ENCODE measurements at places on chromosomes 13 and 19.

GRCh38 chr19:38692458-38693379 lies 45.3 kb downstream of the ACTN4 start:
- no peak for DNase-seq

GRCh38 chr19:3778899-3779723 lies 7.1 kb downstream of the MATK start:
- no peak for DNase-seq

- no peak for DNase-seq
Observed at GRCh38 chr13:112014857-112015256, 52.1 kb upstream of the SOX1 start.

DNA sequence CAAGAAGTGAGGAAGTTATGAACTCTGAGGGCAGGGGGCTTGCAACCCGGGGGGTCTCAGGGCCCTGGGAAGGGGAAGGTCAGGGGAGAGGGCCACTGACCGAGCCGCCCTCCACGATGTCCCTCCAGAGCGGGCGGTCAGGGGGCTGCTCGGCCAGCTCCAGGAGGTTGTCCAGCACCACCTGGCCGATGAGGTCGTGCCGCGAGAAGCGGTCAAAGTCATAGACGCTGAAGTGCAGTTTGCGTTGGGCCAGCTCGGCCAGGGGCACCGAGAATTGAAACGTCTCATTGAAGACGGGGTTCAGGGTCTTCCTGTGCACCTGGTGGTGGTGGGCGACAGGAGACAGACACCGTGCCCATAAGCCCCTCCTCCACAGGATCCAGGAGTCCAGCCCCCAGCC lies 10.5 kb downstream of the SYT3 start:
- no peak for DNase-seq

DNA sequence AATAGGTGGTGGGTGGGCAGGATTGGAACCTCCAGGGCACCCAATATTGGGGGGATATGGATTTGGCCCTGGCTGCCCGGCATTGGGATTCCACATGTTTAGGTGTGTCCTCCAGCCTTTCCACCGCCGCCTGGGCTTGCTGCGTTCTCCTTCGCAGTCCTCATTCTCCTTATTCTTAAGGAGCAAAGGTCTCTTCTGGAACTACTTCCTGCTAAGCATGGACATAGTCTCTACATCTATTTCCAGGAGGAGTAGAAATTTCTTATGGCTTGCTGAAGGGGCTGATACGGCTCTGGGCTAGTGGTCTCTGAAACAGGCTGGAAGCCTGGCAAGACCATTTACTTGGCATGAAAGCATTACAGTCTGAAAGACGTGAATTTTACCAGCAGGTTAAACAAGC lies 9.2 kb upstream of the FCGBP start:
- DNase-seq: no peak

DNA sequence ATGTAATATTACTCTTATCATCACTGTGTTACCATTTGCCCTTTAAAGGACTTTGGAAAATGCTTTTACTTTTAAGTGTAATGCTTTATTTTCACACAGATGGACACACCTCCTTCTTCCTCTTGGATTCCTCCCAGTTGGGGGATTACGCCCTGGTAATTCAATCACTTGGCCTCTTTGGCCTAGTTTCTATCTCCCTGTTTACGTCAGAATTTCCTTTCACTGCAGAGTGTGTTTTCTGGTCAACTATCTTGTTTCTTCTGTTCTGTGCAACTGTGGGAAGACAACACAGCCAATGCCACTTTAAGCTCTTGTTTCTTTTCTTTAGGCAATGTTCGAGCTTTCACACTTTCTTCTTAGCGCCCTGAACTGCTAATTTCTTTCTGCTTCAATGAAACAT lies 257.3 kb upstream of the MAB21L1 start:
- DNase-seq: no peak

GRCh38 chr19:43901395-43902390 lies 33.4 kb downstream of the ZNF45 start:
- peak; percentile 51 for DNase-seq

DNA sequence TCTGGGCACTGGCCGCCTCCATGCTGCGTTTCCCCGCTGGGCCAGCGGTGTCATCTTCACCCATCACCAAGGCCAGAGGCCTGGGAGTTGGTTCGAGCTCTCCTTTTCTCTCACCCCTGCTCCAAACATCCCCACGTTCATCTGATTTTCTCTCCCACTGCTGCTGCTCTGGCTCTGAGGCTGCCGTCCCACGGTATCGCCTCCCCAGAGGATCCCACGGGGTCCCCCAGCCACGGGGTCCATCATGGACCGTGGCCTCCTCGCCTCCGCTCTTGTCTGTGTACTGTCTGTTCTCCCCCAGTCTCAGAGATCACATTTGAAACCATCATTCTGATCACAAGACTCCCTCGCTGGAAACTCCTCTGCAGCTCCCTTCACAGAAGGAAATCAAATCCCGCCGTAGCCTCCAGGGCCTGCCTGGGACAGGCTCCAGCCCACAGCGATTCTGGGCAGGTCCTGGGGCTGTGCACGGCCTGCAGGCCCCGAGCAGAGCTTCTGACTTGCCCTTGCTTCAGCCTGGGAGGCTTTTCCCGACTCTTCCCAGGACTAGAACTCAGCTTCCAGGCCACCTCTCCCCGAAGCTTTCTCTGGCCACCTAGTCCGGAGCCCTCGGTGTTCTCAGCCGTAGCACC lies 64.2 kb downstream of the SOX1 start:
- DNase-seq: no peak

DNA sequence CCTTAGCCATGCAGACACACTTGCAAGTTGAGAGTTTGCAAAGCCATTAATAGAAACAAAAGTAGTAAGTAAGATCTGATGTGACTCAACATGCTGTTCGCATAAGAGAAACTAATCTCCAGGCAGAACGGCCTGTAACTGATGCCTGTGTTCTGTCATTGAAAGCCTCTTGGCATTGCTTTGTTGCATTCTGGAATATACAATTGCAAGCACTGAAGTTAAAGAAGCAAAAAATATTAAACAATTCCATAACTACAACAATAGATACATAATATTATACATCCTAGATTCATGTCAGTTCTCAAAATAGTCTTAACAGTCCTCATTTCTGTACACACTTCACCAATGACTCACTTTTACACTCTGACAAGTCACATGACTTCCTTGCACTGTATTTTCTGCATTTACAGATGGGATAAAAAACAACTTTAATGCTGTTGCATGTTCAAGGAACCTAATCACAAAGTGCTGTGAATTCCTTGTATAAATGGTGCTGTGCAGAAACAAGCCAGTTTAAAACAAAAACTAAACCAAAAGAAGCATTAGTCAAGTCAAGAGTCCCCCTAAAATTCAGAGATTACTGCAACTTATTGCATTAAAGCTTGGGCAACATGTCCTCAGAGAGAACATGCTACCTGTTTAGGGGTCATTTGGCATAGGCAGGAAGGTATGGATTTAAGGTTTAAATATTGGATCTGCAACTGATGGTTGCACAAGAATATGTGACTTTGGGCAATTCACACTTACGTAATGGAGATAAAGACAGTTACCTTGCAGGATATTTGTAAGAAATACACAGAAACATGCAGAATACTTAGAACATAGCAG lies 79.5 kb upstream of the SERP2 start:
- DNase-seq: no peak

DNA sequence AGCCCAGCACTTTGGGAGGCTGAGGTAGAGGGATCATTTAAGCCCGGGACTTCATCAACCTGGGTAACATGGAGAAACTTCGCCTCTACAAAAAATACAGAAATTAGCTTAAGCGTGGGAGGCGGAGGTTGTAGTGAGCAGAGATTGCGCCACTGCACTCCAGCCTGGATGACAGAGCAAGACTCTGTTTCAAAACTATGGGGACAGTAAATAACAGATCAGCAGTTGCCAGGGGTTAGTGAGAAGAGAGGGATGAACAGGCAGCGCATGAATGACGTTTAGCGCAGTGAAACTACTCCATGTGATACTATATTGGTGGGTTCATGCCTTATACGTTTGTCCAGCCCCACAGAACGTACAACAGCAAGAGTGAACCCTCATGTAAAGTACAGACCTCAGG lies 7.1 kb upstream of the ICAM3 start:
- DNase-seq: no peak

GRCh38 chr13:43237616-43238015 lies 214.2 kb downstream of the DNAJC15 start:
- no peak for DNase-seq

DNA sequence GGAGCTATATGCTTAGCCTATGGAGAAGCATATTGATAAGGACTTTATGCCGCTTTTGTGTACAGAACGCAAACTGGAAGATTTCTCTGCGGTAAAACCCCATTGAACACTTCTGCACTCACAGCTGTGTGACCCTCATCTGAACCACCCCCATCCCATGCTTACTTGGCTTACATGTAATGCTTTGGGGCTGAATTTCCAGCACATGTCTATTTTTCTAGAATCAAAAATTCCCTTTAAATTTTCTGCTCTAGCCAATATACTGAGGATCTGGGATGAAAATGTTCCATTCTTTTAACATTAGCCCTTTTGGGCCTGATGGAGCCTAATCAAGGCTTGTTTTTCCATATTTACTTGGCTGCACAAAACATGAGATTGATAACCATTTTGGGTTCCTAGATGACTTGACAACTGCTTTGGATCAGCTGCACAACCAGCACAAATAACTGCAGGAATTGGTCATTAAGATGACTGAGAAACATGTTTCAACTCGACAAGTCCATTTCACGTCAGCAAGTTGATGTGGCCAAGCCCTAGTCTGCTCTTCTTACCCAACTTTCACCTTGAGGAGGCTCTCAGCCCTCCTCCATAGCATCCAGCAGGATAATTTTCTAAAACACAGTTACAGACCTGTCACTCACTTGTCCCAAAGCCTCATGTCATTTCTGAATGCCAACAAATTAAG lies 52.4 kb downstream of the TNFSF11 start:
- no peak for DNase-seq

DNA sequence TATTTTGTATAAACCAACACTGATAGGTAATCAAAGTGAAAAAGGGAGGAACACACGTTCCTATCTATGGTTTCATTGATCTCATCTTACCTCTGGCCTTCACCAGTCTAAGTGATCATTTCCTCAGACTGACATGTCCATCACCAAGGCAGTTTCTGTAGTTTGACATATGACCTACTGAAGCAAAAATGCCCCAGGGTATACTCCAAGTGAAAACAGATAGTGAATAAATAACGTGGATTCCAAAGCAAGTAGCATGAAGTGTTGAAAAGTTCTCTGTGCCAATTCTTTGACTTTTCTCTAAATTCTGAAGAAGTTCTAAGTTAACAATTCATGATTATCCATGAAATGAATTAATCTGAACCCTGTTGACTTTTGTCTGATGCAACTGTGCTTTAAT lies 334.2 kb upstream of the SGCG start:
- no peak for DNase-seq

- DNase-seq: no peak
Observed at GRCh38 chr19:30235946-30236345, 136.2 kb upstream of the ZNF536 start.

DNA sequence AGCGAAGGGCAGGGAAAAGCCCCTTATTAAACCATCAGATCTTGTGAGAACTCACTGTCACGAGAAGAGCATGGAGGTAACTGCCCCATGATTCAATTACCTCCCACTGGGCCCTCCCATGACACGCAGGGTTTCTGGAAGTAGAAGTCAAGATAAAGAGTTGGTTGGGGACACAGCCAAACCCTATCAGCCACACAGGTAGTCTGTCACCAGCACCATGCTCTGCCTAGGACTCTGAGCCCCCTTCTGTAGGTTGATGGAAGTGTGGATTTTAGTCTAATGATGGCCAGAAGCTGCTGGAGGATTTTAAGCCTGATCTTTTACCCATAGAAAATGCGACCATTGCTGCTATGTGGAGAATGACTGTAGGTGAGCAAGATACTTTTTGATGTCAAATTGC lies 60.8 kb downstream of the ARHGEF7 start:
- DNase-seq: no peak

- no peak for DNase-seq
Observed at GRCh38 chr13:99322297-99323103, 15.3 kb upstream of the GPR183 start.

DNA sequence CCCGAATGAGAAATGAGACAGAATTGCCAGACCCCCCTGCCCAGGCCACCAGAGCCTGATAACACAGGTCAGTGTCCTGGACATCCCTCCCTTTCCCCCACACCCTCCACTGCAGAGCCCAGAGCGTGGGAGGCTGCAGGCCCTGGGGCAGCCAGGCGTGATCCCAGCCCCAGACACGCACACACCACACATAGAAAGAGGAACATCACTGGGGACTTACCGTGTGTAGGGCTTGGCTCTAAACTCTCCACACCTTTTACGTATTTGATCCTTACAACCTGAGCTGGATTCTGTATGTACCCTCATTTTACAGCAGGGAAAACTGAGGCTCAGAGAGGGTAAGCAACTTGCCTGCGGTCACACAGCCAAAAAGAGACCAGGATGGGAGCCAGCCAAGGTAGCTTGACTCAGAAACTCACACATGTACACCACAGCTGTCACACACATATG lies 334 bp upstream of the ANGPTL6 start:
- DNase-seq: no peak

DNA sequence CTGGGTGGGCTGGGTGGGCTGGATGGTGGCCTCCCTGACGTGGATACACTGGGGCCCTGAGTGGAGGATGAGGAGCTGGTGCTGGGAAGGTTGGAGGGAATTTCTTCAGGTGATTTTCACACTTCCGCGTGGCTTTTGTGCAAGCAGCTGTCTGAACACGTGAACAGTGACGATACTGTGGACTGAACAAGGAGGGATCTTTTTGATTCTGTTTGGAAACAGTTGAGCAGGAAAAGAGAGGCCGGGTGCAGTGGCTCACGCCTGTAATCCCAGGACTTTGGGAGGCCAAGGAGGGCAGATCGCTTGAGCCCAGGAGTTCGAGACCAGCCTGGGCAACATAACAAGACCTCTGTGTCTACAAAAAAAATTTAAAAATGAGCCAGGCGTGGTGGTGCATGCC lies 9.1 kb upstream of the GTF2F1 start:
- no peak for DNase-seq

GRCh38 chr13:86933676-86934075 lies 737.5 kb upstream of the SLITRK5 start:
- no peak for DNase-seq

GRCh38 chr13:31207661-31208552 lies 8.1 kb downstream of the B3GLCT start:
- no peak for DNase-seq

- DNase-seq: no peak
Observed at GRCh38 chr19:47133021-47133471, 2.4 kb downstream of the SAE1 start.
